ENCODE measurements at places on chromosomes 7 and 10. TPM values are rescaled to one million over a fixed set of nuclear protein-coding genes. Genes with fewer than 3 reads are reported as not detected.

Gene GARS1
- 83.3 TPM for total RNA-seq

Gene GRID2IP
- total RNA-seq: 1.3 TPM

Gene SLC13A1
- total RNA-seq: not detected

Gene CHAT
- 0.63 TPM for total RNA-seq

Gene CCL24
- not detected for total RNA-seq

Gene PRSS58
- not detected for total RNA-seq

Gene SLC25A13
- total RNA-seq: 9.4 TPM

Data from parietal lobe (tissue), 2 donors.